ENCODE measurements at places on chromosomes 11 and 22.

GRCh38 chr11:64044730-64045393 lies 9.1 kb downstream of the FLRT1 start:
- DNase-seq: peak; percentile 61

DNA sequence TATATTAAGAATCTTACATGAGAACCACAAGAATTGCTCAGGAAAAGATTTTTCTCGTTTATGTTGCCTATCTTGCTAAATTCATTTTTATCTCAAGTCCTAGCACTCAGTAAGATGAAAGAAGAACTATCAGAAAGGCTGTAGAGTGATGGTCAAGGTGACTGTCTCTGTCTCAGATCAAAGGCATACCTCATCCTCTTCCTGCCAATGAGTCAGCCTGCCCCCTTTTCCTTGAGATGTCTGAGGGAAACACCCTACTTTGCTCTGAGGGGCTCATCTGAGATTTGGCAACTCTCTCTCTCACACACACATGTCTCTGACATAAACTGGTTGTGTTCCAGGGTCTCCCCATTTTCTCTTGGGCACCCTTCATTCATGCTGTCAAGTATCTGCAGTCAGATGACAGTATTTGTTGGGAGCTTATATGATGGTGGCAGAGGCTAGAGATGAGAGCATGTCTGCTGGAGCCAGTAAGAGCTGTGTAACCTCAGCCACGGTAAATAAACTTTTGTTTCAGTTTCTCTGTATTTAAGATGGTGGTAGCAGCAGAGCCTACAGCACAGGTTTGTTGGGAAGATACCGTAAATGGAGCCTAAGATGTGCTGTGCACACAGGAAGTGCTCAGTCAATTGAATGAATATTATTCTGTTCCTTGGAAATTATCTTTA lies 1.6 kb downstream of the MMP27 start:
- no peak for DNase-seq

DNA sequence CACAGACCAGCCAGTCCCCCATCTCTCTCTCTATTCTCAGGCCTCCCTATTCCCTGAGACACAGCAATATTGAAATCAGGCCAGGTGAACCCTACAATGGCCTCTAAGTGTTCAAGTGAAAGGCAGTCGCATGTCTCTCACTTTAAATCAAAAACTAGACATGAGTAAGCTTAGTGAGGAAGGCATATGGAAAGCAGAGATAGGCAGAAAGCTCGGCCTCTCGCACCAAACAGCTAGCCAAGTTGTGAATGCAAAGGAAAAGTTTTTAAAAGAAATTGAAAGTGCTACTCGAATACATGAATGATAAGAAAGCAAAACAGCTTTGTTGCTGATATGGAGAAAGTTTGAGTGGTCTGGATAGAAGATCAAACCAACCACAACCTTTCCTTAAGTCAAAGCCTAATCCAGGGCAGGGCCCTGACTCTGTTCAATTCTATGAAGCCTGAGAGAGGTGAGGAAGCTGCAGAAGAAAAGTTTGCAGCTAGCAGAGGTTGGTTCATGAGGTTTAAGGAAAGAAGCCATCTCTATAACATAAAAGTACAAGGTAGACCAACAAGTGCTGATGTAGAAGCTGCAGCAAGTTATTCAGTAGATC lies 19.8 kb upstream of the MPZL2 start:
- DNase-seq: no peak

- no peak for DNase-seq
Observed at GRCh38 chr11:111059726-111060125, 185.8 kb upstream of the POU2AF2 start.

GRCh38 chr22:39773503-39773902 lies 120.1 kb downstream of the ENTHD1 start:
- no peak for DNase-seq

GRCh38 chr22:19599626-19600243 lies 75.5 kb upstream of the CLDN5 start:
- DNase-seq: peak; percentile 55

GRCh38 chr11:13781153-13781552 lies 112.7 kb downstream of the FAR1 start:
- DNase-seq: no peak

DNA sequence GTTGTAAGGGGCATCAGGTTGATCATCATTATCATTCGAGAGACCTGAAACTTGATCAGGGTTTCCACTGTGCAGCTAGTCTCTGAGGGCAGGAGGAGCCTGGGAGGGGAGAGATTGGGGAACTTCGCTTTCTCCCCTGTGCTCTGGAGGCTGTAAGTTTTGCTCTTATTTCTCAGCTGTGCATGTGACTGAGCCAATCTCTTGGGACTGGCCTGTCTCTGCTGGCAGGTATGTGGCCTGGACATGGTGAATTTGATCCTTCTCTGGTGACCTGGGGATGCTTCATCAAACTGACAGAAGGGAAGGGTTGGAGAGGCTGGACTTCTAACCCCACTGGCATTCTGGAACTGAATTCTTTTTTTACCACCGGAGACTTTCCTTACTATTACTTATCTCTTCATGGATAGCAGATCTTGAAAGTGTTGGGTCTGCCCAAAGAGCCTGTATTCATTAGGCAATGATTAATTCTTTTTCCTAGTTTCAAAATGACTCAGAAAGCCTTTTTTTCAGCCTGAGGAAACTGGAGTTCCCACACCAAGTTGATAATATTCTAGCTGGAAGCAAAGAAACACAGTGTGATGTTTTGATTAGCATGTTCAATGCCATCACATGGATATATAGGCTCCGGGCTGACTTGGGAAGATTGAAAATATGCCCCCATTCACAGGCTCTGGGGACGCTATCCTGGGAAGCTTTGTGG lies 36.5 kb downstream of the TSPAN18 start:
- no peak for DNase-seq

- DNase-seq: no peak
Observed at GRCh38 chr11:9962722-9963121, 298.8 kb downstream of the SWAP70 start.

- DNase-seq: no peak
Observed at GRCh38 chr11:94793002-94793401, 24.8 kb downstream of the AMOTL1 start.

DNA sequence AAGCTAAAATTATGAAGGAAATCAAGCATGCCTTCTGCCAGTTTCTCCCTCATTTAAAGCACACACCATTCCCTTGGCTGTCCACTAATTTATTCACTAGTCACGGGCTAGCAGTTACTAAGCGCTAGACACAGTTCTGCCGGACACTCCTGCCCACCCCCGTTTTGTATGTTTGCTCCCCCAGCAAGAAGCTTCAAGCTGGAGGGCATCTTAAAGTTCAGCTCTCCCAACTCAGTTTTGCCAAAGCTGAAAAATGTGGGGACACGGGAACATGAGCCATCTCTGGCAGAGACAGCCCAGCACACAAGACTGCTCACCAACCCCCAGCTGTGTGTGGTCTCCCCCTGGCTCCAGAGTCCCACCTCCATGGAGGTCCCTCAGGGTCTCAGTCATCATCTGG lies 263.6 kb downstream of the BRD1 start:
- no peak for DNase-seq

DNA sequence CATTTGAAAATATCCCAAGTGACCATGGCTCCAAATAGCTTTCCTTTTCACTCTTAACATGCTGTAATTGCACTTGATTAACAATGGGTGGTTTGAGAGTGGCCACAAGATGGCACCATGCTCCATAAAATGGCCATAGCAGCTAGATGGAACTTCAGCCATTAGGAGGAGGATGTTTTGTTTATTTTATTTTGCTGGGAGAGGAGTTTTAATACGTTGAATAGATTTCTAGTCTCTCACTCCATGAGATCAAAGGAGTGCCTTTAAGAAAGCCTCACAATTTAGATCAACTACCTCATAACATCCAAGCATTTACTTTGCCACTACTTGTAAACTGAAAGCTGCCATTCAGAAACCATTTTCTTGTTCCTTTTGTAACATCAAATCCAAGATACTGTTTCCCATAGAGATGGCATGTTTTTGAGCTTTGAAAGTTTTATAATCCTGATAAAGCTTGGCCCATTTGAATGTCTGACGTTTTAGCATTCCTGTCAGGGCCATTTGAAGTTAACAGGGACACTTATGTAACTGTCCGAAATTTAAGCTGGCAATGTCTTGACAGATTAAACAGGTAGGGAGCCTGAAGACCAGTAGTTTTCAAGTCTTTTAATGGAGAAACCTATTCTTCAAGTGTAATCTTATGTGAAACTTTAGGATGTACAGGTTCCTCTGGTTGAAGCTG lies 4.7 kb downstream of the FEN1 start:
- peak; percentile 22 for DNase-seq

DNA sequence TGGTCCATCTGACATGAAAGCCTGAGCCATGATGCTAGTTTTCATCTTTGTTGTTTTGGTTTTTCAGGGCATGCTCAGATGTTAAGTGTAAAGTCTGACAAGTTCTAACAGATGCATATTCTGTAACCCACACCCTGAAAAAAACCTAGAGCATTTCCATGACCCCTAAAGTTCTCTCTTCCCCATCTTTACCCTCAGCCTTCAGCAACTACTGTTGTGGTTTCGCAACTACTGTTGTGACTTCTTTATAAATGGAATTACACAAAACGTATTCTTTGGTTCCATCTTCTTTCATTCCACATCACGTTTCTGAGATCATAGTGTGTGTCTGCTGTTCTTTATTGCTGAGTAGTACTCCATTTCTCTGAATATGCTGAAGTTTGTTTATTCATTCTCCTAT lies 65.1 kb upstream of the LDLRAD3 start:
- no peak for DNase-seq

- DNase-seq: no peak
Observed at GRCh38 chr11:2096011-2096918, 42.9 kb downstream of the IGF2 start.

GRCh38 chr11:47378010-47378835 lies at the start of gene SPI1:
Gene SPI1 (minus strand): TSS chr11:47378547. CDS start chr11:47378353, 194 bp downstream.
- DNase-seq: no peak

- DNase-seq: no peak
Observed at GRCh38 chr11:17405232-17406005, 17.0 kb upstream of the KCNJ11 start.

- no peak for DNase-seq
Observed at GRCh38 chr11:75293903-75294302, 53.3 kb downstream of the TPBGL start.

DNA sequence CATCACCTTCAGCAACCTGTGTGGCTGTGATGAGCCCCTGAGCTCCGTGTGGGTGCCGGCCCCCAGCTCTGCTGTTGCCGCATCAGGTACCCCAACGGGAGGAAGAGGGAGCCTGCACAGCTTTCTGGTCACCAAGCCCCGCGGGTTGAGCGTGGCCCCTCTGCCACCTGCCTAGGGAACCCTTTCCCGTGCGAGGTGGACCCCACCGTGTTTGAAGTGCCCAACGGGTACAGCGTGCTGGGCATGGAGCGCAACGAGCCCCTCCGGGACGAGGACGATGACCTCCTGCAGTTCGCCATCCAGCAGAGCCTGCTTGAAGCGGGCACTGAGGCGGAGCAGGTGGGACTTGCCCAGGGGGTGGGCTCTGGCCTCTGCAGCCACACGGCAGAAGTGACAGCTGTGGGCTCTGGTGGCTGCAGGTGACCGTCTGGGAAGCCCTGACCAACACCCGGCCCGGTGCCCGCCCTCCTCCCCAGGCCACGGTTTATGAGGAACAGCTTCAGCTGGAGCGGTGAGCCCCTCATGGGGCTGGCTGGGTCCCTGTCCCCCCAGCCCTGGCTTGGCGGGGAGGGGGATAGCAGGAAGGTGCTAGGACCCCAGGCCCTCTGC lies 1.9 kb upstream of the SSH3 start:
- no peak for DNase-seq

GRCh38 chr11:55970935-55971334 lies 1.2 kb upstream of the OR10AG1 start:
- DNase-seq: no peak

- DNase-seq: no peak
Observed at GRCh38 chr11:33635161-33635560, 65.5 kb downstream of the C11orf91 start.

DNA sequence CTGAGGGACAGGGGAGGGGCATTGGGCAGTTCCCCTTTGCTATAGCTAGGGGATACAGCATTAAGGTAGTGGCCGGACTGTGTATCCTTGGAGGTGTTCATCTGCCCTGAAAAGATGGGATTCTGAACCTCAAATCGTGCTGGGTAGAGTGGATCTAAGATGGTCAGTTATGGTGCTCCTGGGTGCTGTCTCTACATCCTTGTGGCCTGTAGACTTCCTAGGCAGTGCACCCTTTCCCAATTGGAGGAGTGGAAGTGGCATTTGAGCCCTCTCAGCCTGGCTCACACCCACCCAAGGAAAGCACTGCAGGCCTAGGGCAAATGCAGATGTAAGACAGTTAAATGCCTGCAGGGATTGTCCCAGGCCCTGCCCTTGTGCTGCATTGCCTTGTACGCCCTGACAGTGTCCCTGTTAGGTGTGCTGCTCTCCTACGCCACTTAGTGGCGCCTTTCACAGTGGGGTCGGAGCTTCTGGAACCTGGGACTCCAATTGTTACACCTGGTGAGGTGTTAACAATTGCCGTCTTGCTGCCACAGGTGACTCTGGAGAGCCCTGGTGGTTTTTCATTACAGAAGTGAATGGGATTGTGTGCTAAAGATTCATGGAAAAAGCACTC lies 35.0 kb downstream of the PPFIBP2 start:
- no peak for DNase-seq

DNA sequence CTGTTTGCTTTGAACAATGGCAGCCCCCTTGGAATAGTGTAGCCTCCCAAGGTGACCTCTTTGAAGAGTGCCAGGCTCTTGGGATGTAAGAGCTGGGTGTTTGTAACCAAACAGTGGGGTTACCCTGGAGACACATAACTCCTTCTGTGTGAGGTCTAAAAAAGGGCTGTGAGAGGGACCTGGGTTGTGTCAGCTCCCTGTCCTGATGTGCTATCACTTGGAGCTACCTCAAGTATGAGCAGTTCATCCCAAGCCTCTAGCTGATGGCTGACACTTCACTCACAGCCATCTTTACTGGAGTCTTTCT lies 40.2 kb downstream of the TSPAN18 start:
- no peak for DNase-seq

DNA sequence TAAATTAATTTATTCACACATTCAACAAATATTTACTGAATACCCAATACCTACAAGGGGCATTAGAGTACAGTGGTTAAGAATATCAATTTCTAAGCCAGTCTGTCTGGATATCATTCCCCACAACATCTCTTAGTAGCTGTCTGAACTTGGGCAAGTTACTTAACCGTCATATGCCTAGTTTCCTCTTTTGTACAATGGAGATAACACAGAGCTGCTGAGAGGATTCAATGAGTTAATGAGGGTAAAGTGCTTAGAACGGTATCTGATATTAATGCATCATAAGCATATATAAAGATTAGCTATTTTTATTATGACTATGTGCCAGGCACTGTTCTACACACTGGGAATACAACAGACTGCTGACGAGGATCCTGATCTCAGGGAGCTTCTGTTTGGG lies 116.4 kb downstream of the APOL5 start:
- DNase-seq: no peak

- DNase-seq: no peak
Observed at GRCh38 chr11:114277637-114278341, 18.4 kb upstream of the NNMT start.

DNA sequence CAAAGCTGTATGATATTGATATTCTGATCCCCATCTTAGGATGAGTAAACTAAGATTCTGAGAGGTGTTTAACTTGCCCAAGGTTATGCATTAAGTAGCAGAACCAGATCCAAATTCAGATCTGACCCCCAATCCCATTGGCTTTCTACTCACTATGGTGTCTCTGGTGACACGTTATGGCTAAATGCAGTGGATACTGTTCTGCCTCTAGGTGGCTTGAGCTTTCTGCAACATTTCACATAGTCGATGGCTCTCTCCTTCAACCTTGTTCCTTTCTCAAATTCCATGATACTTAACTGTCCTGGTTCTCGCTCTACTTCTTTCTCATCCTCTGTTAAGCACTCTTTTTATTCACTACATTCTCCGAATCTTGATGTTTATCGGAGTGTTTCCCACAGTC lies 9.4 kb downstream of the C11orf97 start:
- DNase-seq: no peak

- no peak for DNase-seq
Observed at GRCh38 chr11:120884154-120885020, 139.5 kb upstream of the TBCEL start.
